ENCODE measurements at places on chromosomes 1 and 21.

DNA sequence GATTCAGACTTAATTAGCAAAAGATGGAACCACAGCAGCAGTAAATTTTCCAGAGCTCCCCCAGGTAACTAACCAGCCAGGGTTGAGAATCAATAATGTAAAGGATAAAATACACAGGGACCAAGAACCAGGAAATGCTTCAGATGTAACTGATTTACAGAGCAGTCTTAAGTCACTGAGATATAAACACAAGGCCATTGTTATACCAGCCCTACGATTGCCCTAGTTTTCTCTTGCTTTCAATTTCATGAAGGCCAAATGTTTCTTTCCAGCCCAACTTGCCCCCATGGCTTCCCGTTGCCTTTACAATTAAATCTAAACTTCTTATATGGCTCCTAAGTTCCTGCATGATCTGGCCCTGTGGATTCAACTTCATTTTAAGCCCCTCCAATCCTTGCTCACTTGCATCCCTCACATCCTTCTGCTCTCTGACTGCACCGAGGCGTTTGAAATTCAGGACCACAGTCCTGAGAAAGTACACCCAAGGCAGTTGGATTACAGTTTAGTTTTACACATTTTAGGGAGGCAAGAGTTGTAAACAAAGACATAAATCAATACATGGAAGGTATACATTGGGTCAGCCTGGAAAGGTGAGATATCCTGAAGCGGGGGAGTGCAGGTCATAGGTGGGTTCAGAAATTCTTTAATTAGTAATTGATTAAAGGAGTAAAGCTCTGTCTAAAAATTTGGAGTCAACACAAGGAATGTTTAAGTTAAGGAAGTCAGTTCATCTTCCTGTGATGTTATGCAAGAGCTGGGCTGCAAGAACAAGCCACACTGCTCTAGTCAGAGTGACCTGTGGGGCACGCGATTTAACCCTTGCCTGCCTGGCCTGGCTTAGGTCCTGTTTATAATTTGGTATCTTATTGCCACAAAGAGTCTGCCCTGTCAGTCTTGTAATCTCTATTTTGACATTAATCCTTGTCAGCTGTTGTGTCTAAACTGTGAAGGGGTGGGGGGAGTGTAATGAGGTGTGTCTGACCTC is 69.9 kb upstream of the COG2 start:
- DNase-seq = no peak

DNA sequence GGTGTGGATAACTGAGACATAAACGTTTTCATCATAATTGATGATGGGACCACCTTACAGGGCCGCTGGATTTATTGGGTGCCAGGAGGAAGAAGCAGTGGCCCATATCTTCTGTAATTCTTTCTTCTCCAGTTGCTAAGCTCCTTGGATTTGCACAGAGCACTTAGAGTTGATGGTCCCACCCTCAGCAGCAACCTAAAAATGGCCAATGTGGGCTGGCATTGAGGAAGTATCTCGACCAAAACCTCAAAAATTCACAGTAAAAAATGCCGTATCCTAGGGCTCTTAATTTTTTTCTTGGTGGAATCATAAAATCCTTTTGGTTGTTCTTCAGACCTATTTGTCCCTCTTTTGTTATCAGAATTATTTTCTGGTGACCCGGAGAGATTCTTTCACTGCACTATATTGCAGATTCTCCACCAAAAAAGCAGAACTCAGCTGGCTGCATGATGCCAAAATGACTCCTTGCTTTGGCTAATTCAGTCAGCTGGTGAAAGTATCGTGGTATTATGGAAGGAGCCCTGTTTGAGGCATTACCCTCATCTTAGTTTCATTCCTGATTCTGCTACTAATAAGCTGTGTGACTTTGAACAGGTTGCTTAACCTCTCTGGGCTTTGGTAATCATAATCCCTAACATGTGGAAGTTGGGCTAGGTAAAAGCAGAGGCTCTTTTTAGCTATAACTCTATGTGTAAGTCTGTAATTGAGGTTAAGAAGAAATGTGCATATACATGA is 27.6 kb downstream of the KIRREL1 start:
- no peak for DNase-seq

DNA sequence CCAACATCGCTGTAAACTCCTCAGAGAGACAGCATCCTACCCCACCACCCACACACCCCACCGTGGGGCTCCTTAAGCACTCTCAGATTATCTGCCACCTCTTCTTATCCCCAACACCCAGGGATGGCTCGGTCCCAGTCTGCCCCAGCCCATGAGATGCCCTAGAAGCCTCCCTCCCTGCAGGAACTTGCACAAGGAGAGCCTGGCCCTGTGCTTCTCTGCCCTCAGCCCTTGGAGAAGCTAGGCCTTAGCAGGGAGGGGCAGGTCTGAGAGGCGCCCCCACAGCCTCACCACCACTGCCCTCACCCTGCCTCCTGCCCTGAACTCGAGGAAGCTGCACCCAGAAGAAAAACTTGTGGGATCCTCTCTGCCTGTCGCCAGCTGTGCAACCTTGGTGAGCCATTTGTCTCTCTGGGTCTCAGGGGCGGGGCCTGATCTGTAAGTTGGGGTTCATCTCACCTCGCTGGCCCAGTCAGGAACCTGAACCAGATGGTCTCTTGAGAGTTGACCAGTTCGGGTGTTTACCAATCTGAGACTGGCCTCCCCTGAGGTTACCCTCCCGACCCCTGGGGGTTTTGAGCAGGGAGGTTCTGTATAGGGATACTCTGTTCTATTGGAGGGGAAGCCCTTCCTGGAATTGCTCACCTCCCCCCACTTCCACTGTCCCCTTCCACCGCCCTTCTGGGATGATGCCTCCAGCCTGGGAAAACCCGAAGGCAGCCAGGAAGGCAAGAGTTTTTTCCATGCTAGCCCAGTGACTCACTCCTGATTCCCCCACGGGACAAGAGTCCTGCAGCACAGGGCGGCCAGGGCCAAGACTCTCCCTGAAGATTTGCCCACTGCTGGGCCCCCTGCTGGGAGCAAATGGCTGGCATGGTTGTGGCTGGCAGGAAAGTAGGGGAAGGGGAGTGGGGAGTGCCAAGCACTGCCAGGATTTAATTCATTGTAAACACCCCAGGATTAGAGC is at the start of gene S100A3:
Gene S100A3 (minus strand): TSS at position 537 of the 967 bp plus-strand sequence. CDS start 773 bp downstream, outside the sequence.
- no peak for DNase-seq

DNA sequence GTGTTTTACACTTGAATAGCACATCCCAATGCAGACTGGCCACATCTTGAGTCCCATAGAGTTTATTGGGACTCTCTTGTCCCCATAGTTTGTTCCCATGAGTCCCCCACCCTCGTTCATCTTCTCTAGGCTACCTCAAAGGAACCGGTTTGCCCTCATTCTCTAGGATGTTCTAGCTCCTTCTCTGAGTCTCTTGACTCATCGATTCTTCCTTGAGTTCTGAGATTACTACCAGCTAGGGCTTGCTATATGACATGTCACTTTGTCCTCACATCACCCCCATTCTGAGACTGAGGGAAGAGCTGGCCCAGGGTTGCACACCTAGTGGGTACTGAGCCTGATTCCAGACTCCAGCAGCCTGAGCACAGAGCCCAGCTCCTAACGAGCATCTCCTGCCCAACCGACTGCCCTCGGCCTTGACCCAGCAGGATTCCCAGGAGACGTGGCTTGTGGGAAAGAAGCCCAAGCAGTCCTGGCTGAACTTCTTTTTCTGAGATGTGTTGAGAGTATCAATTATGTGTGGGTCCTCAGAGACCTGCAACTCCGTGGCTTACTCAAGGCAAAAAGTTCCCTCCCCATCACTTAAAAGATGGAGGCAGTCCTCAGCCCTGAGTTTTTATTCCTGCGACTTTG is 42.0 kb downstream of the TMEM51 start:
- DNase-seq = no peak

DNA sequence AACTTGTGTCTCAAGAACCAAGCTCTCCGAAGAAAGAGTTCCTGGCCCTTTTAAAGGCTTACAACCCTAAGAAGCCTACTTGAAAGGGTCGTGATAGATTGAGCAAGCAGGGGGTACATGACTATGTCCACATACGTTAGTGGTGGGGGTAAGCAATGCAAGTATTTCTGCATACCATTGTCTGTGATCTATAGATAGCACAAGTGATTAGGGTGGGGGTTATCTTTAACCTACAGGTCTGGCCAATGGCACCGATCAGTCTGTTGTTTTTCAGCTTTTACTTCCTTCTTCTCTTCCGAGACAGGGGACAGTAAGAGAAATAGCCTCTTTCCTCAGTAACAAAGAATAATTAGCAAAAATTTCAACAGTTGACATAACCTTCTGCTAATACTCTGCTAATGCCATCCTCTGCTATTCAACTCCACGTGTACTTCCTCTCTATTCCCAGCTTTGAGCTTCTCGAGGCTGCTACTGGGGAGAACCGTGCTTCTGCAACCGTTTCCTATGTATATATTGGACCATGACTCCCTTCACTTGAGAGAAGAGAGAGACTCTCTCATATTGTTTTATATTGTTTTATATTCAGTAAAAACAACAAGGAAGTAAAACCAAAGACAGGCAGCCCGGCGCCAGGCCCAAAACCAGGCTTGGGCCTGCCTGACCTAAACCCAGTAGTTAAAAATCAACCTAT is 727.7 kb upstream of the NCAM2 start:
- no peak for DNase-seq

GRCh38 chr21:29306920-29307319 is 8.2 kb downstream of the BACH1 start:
- no peak for DNase-seq

GRCh38 chr1:229253151-229253974 is 17.5 kb upstream of the RAB4A start:
- DNase-seq = peak; percentile 91

GRCh38 chr1:221099747-221100595 is 220.7 kb downstream of the HLX start:
- no peak for DNase-seq

GRCh38 chr1:57067863-57068262 is 102.0 kb upstream of the C8B start:
- DNase-seq = no peak

DNA sequence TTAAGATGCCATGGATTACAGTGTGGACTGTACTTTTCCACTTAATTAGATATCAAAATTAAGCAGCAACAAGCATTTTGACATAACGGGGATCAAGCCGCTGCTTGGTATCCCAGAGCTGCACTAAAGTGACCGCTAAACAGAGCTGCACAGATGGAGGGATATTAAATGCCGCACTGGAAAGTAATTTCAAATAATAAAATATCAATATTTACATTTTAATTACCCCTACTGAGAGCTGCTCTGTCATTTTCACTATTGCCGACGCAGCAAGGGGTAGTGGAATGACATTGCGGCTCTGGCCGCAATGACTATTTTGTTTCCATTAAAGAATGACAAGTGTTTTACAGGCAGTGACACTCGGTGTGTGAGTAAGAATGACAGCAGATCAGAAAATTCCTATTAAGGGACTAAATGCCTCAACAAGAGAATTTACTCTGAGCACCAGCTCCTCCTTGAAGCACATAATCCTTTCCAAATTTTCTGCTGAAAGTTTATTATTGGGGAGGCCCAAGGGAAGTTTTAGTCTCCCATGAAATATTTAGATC is 109.1 kb upstream of the USH2A start:
- no peak for DNase-seq

- no peak for DNase-seq
Measured at GRCh38 chr1:160137216-160137862, 14.1 kb upstream of the ATP1A4 start.

GRCh38 chr1:30840904-30841598 is 67.5 kb downstream of the SDC3 start:
- no peak for DNase-seq

- no peak for DNase-seq
Measured at GRCh38 chr21:27678511-27678910, 711.6 kb upstream of the ADAMTS5 start.

DNA sequence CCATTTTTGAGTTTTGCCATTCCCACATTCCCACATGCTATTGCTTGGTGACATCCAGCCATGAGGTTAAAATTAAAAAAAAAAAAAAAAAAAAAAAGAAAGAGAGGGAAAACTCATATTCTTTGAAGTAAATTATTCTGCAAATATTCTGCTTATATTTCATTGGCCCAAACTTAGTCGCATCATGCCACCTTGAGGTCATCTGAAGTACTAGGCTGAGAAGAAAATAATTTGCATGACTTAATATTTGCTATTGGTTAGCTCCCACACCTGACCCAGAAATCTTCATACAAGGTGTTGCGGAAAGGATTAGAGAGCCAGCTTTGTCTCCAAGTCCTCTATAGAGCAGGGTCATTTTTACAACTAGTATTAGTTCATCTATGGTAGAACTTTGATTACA is 2206.0 kb downstream of the MRPL39 start:
- no peak for DNase-seq

- no peak for DNase-seq
Measured at GRCh38 chr1:151714820-151715725, 1.5 kb downstream of the CELF3 start.
